ENCODE measurements at places on chromosomes 11 and 22. TPM values are rescaled to one million over a fixed set of nuclear protein-coding genes. Genes with fewer than 3 reads are reported as not detected.

GRCh38 chr11:36586543-36586942 lies 7.8 kb upstream of the IFTAP start:
- no peak for DNase-seq

GRCh38 chr11:124762624-124763155 lies 600 bp upstream of the ESAM start:
- no peak for DNase-seq

- DNase-seq: no peak
Observed at GRCh38 chr11:30608534-30608933, 22.4 kb upstream of the MPPED2 start.

GRCh38 chr11:116656011-116656410 lies 116.8 kb downstream of the BUD13 start:
- no peak for DNase-seq

DNA sequence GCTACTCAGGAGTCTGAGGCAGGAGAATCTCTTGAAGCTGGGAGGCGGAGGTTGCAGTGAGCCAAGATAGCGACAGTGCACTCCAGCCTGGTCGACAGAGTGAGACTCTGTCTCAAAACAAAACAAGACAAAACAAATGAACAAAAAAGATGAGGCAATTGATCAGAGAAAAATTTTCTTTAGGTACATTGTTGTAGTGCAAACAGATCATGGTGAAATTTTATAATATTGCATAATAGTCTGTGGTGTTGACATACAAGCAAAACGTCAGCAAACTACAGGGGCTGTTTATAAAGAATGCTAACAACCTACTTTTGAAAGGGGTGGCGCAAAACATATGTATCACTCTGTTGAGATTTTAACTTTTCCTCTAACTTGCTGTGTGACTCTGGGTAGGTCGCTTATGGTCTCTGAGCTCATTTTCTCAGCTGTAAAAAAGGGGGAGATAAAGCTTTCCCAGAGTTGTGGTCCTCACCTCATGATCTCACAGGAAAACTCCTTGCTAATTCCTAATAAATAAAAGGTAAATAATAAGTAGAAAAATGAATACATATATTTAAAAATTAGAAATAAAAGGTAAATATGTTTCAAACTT lies 64.8 kb upstream of the NUP160 start:
- no peak for DNase-seq

- peak; percentile 32 for DNase-seq
Observed at GRCh38 chr22:20956258-20957101, 10.6 kb upstream of the AIFM3 start.

DNA sequence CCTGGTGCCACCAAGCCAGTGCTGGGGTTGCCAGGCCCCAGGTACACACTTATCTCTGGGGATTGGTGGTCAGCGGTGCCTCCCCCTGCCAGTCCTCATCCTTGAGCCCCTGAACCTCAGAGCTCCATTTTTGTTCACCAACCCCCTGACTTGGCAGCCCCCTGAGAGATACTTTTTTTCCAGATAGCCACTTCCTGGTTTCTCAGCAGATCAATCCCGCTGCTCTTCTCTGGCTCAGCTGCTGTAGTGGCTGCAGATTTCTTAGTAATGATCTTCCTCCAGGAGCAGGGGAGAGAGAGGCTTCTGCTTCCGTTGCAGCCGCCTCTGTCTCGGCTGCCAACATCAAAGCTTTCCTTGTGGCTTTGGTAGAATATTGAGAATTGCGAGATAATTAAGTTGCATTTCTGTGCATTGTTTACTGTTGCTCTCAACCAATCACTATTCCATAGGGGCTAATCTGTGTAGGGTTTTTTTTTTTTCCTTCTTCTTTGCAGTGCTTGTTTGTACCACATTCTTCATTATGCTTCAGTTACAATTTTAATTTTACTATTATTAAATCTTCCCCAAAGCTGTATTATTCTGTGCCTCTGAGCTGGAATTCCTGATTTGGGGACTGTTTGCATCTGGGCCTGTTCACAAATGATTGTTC lies 92.1 kb downstream of the PKNOX2 start:
- no peak for DNase-seq

- DNase-seq: no peak
Observed at GRCh38 chr11:44972746-44973435, 22.2 kb upstream of the TP53I11 start.

- DNase-seq: no peak
Observed at GRCh38 chr11:6941970-6942369, 15.7 kb downstream of the ZNF215 start.

DNA sequence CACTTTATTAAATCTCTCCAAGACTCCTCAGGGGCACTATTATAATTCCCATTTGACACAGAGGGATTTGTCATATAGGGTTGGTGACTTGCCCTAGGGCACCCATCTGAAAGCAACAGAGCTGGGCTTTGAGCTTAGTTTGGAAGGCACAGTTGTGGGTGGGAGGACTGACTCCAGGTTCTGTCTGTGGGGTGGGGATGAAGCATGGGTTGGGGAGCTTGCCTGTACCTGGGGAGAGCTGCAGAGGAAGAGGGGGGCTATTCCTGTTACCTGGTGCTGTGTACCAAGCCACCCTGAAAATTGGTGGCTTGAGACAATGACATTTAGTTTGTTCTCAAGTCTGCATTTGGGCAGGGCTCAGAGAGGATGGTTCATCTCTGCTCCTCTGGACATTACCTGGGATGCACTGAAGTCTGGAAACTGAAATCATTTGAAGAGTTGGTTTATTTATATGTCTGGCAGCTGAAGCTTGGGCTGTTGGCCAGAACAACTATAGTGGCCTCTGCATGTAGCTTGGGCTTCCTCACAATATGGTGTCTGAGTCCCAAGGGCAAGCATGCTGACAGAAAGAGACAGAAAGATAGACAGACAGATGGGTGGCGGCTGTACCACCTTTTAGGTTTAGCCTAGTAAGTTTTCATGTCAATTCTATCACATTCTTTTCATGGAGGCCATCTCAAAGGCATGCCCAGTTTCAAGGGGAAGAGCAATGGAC lies 44.9 kb downstream of the LRRC32 start:
- DNase-seq: no peak

- DNase-seq: no peak
Observed at GRCh38 chr22:32306561-32306960, 51.1 kb upstream of the RFPL3 start.

DNA sequence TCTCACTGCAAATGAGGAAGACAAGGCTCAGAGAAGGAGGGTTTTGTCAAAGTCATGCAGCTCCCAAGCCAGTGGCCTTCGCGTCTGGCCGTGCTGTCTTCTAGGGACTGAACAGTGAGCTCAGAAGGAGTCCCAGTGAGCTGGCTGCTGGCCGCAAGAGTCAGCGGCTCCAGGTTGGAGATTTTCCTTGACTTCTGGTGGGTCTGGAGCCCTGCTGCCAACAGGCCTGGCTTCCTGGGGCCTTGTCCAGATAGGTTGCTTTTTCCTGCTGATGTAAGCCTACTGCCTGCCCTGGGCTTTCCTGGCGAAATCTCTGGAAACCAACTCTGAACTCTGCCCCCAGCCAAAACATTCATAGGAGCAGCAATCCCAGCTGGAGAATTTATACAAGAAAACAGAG lies 272.7 kb upstream of the CADM1 start:
- no peak for DNase-seq

DNA sequence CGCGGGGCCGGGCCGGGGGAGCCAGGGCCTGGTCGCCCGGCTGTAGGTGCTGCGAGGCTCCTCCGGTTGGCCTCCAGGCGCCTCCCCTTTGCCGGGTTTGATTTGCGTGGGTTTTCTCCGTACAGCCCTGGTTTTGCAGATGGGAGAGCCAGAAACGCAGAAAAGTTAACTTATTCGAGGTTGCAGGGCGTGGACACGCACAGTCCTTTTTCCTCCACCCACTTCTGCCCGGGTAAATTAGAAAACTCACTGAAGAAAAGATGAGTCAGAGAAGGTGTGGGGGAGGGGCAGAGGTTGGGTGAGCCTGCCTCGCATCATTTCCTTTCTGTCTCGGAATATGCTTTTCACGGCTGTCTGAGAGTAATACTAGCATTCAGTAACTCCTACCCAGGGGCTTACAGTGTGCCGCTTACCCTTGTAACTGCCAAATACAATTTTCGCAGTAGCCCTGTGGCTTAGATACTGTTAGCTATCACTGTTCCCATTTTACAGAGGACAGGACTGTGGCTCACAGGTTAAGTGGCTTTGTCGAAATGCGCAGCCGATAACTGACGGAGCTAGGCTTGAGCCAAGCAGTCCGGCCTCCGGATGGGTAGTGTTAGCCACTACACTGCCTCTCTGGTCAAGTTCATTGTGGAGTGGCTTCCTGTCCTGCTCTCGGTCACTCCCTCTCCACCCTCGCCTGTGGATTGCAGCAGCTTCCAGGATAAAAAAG lies 812 bp downstream of the FADD start:
- DNase-seq: peak; percentile 77

- no peak for DNase-seq
Observed at GRCh38 chr11:113245216-113245615, 69.2 kb upstream of the TTC12 start.

GRCh38 chr22:19733755-19734154 lies 10.4 kb downstream of the GP1BB start:
- DNase-seq: no peak

GRCh38 chr11:6579681-6580080 lies 23.7 kb downstream of the RRP8 start:
- no peak for DNase-seq

DNA sequence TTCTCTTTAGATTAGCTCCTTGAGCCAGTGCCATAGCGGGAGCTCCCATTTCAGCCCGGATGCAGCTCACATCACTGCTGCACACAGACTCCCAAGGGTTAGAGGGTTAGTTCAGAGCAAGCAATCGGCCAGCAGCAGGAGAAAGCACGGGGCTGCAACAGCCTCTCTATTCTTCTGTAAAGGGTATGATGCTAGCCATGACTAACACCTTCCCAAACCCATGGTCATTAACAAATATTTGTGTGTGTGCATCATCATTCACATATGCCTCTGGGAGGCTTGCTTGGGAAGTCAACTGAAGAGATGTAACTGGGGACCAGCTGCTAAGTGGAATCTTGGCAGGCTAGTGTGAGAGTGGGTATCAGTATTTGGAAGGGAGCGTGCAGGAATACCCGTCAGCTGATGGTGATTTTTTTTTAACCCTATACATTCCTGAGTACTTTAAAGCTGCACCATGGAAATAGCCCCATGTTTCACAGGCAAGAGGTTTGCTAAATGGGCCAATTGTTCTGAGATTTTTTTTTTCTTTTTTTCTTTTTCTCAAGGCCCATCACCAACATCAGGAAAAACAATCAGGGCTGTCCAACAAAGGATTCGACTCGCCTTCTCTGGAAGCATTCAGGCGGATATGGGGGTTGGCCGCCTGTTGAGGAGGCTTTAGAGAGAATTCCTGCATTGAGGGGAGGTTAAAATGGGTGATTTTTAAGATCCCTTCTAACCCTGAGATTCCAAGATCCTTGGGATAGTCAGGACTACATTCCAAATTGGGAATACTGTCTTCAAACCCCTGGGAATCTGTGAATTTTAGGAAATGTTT lies 33.2 kb upstream of the CCDC89 start:
- DNase-seq: peak; percentile 100

DNA sequence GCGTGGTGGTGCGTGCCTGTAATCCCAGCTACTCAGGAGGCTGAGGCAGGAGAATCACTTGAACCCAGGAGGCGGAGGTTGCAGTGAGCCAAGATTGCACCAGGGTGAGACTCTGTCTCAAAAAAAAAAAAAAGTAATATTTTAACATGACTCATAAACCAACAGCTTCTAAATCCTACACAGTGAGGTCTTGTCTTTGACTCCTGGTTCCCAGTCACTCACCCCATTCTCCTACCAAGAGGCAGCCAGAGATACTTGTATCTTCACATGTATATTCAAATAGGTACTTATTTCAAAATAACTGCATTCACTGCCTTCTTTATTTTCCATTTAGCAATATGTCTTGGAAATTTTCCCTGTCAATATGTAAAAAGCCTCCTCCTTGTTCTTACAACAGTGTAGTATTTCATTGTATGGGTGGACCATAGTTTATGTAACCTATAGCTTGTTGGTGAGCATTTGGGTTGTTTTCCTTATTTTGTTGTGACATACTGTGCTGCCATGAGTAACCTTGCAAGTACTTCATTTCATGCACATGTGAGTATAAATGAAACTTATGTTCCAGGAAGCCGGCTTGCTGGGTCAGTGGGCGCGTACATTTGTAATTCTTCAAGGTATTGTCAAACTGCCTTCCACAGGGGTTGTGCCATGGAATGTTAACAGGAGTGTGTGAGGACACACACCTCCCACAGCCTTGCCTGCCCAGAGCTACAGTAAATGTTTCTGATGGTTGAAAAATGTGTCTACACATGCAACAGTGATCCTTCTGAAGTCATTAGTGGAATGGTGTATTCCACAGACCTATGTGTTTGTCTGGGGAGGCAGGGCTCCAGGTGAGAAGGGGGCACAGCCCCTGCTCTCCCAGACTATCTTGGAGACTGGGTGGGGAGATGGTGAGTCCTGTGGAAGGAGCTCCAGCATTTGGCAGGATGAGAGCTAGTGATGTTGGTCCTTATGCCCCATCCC lies 47.9 kb downstream of the OSBP2 start:
- peak; percentile 35 for DNase-seq

DNA sequence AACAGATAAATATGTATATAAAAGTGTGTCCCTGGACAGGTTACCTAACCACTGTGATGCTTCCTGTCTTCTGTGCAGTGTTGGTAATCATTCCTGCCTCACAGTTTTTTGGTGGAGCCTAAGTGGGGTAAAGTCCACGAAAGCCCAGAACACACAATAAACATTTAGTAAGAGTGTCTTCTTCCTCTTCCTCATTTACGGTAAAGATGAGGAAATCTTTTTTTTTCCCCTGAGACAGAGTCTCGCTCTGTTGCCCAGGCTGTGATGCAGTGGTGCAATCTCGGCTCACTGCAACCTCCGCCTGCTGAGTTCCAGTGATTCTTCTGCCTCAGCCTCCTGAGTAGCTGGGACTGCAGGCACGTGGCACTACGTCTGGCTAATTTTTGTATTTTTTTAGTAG lies 117.1 kb downstream of the LDLRAD3 start:
- DNase-seq: no peak

GRCh38 chr11:64655941-64656601 lies 65.1 kb downstream of the SLC22A12 start:
- DNase-seq: no peak

TMEM191C gene
- total RNA-seq: 2.6 TPM

PANX2 gene
- 0.17 TPM for total RNA-seq

LIF gene
- 11.2 TPM for total RNA-seq

FREY1 gene
- total RNA-seq: 0.83 TPM

UBE4A gene
- total RNA-seq: 37.0 TPM

MYO7A gene
- total RNA-seq: 0.26 TPM

TMPRSS4 gene
- total RNA-seq: not detected

QSER1 gene
- 17.2 TPM for total RNA-seq

WNT7B gene
- total RNA-seq: under 0.01 TPM

XKR3 gene
- total RNA-seq: not detected

OR52E1 gene
- total RNA-seq: not detected

MS4A15 gene
- total RNA-seq: not detected

RFPL2 gene
- not detected for total RNA-seq

SLC22A25 gene
- not detected for total RNA-seq

B4GALNT4 gene
- total RNA-seq: 1.8 TPM
